Upper lobe of left lung (tissue), 6 donors: ENCODE measurements at places on chromosomes 11 and 22. TPM values are rescaled to one million over a fixed set of nuclear protein-coding genes. Genes with fewer than 3 reads are reported as not detected.

SCN2B gene
- 0.22 TPM for total RNA-seq

SMC1B gene
- not detected for total RNA-seq

IGHMBP2 gene
- 20.4 TPM for total RNA-seq

GRCh38 chr22:42604403-42604802 is 10.3 kb downstream of the POLDIP3 start:
- no peak for DNase-seq

DNA sequence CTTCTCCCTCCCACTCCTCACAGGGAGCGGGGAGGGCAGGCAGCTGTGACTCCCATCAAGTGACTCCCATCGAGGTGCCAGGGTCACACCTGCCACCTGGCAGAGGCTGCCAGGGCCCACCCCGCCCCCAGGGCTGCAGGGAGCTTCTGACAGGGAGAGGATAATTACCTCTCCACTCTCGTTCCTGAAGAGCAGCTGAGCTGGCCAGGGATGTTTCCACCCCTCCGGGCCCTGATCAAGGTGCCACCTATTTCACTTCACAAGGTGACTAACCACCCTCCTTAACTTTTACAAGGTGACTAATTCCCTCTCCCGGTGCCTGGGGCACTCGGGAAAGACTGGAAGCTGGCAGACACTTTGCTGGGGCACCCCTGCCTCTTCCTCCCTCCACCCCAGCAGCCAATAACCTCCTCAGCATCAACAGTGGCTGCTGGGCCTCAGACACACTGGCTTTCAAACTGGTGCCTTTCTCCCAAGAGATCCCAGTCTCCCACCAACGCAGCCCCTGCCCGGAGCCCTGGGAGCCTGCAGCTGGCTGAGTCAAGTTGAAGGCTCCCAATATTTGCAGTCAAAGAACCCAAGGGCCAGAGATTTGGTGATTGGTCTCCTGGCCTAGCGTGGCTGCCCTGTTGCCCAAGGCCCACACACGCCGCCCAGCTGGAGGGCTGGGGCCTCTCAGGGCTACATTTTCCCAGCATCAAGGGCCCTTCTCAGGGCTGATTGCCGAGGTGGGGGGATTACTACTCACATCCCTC is 22.0 kb upstream of the MYRF start:
- DNase-seq, result peak; percentile 31

DNA sequence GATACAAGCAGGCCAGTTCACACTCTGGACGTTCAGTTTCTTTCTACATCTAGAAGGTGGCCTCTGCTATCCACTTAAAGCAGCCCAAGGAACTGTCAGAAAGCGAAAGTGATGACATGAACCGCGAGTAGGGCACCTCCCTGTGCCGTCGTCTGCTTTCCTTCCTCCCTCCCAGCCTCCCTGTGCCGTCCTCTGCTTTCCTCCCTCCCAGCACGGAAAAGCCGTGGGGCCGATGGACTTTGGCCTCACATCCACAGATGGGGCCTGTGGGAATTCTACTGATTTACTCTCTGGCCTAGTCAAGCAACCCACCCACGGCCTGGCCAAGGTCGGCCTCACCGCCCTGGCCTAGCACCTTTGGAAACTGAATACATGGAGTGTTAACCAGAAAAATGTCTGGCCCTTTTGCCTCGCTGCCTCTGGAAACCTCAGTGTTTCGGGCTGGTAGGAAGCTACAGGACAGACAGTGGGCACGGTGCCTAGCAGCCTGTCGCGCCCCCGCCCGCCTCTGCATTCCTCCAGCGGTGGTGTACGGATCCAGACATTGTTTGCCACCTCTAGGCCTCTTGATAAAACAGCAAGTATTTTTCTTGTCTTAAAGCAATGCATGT is 14.2 kb downstream of the PEX26 start:
- peak; percentile 90 for DNase-seq

- DNase-seq, result no peak
Observed at GRCh38 chr11:18299721-18300120, 22.2 kb downstream of the HPS5 start.

GRCh38 chr11:69355346-69355940 is 61.5 kb downstream of the MYEOV start:
- DNase-seq, result peak; percentile 13

GRCh38 chr11:74820763-74821162 is 72.1 kb downstream of the RNF169 start:
- no peak for DNase-seq

DNA sequence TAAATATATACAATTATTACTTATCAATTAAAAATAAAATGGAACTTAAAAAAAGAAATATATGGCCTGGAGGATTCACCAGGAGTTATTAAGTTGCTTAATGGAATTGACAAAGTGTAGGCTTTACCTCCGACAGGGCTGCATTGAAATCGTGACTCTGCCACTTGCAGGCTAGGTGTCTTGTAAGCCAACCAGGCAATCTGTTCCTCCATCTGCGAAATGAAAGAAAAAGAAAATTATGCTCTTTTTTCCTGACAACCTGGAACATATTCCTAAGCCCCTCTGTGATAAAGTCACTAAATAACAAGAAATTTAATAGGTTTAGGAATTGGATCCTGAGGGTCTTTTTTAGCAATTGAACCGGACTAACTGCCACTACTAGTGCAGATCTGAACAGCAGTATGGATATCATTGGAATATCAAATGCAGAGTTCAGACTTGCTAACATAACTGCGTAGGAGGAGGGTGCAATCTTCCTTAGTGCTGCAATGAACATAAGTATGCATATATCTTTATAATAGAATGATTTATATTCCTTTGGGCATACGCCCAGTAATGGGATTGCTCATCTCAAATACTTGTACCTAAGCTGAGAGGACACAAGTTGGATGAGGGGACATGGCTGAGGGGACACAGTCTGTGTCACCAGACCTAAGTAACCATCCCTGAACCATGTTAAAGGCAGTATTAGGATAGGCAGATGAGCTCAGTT is 42.5 kb upstream of the CEP126 start:
- no peak for DNase-seq

DNA sequence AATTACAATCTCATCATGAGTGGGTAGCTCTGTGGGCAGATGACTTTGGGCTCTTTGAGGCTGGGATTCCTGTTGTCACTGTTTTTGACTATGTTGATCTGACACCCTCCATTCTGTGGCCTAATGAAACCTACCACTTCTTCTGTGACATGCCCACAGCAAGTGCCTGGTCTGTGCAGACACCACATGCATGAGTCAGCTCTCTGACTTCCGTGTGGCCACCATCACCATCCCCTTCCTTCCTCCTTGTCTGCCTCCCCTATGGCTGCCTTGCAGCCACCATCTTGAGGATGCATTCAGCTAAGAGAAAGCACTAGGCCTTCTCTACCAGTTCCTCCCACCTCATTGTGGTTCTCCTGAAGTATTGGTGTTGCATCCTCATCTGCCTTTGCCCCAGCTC is 15.3 kb upstream of the OR10V1 start:
- DNase-seq, result peak; percentile 60

DNA sequence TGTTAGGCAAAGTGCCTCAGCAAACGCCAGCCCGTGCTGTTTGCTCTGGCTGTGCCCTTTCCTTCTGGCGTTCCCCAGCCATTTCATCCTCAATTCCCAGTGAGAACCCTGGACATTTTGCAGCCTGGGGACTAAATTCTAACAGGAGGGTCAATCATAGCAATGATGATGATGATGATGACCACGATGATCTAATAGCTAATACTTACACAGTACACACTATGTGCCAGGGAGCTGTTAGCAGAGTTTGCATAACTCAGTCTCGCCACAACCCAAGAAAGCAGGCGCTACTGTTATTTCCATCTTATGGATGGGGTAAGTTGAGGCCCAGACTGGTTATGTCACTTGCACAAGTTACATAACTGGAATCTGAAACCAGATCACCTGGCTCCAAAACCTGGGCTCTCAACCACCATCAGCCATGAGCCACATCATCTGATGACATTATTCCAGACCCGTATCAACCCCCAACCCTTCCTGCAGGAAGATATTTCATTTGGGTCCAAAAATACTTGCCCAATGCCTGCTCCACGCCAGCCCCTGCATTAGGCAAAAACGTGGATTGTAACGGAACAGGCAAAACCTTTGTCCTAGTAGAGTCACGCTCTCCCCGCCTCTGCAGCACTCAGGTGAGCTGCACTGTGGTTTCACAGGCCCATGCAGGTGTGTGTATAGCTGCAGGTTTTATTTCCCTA is 132.6 kb upstream of the SERPIND1 start:
- no peak for DNase-seq

DNA sequence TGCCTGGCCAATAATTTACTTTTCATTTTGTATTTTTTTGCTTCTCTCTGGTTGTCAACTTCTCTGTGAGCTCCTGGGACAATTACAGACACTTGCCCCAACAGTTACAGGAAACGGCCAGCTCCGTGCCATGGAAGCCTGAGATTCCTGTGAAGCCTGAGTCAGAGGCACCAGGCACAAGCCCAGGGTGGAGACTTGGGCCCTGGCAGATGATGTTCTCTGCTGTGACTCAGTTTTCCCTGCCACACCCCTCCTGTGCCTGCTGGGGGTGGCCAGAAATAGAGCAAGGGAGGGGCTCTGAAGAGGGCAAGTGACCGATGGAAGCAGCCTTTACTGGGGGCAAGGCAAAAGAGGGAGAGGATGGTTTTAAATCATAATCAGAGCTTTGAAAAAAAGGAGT is 4.9 kb downstream of the ATP5MGL start:
- DNase-seq, result no peak

DNA sequence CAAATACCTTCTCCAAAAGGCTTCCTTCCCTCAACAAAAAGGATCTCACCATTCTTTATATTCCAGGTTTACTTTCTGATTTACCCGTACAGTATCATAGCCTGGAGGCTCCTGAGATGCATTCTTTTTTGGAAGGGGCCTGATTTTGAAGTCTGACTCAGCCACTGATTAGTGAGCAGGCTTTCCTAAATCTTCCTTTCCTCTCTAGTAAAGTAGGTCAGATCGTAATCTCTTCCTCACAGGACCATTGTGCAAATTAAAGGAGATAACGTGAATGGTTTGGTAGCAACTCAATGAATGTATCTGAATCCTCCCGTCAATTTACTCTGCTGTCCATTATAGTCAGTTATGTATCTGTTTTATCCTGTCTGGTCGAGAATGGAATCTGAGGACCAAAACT is 227.7 kb upstream of the ANO5 start:
- no peak for DNase-seq

DNA sequence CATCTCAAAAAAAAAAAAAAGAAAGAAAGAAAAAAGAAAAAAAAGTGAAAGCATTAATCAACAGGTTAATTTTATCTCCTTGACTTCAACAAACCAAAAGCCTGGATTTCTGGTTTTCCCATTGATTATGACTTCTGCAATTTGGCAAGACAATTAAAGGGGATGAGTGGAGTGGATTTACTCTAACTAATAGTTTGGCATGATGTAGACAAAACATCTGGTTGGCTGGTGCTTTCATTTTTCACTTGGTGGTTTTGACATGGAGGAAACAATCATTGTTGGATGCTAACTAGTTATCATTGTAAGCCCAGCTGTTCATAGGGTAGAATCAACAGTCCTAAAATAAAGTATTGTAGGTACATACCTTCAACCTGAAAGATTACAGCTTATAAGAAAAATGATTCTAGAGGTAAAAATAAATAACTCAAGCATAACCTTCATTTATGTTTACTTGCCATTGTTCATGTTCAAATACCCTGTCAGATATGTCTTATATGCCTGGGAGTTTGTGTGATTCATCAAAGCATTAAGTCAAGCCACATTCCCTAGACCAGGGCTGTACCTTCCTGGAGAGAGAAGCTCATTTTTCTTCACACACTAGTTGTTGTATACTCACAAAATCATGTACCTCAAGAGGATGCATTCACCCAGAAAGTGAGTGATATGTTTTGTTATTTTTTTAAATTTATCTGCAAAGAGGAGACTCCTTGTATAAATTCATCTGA is 15.1 kb downstream of the FIBIN start:
- no peak for DNase-seq

GRCh38 chr11:131408025-131408640 is 37.7 kb downstream of the NTM start:
- DNase-seq, result peak; percentile 30

DNA sequence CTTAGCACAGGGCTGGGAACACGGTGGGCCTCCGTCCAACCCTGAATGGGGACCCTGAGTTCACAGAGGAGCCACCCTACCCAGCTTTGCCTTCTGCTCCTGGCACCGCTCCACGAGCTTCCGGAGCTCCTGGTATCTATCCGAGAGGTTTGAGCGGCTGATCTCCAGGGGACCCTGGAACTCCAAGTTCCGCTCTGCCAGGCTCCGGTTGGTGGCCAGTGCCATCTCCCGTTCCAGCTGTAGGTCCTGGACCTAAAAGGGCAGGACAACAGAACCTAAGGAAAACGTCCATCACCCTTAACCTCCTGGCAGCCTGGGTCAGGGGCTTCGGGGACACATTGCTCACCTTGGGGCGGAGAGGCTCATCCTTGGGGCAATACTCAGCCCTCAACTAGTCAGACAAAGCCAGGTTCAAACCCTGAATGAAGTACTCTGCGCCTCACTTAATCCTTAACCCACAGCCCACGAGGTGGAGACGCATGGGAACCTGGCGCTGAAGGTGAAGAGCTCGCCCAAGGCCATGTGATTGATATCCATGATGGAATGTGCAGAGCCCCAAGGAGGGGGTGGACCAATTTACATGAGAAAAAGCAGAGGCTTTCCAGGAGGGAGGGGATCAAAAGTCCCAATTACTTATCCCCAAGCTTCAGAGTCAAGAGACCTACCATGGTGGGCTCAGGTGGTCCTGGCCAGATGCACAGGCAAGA is 27.1 kb downstream of the VPS37C start:
- DNase-seq, result no peak

GRCh38 chr11:67302571-67303131 is 679 bp upstream of the SSH3 start:
- no peak for DNase-seq

- peak; percentile 61 for DNase-seq
Observed at GRCh38 chr22:47175151-47176025, 412.9 kb downstream of the TBC1D22A start.

- peak; percentile 36 for DNase-seq
Observed at GRCh38 chr11:64384981-64385944, 26.3 kb downstream of the RPS6KA4 start.

DNA sequence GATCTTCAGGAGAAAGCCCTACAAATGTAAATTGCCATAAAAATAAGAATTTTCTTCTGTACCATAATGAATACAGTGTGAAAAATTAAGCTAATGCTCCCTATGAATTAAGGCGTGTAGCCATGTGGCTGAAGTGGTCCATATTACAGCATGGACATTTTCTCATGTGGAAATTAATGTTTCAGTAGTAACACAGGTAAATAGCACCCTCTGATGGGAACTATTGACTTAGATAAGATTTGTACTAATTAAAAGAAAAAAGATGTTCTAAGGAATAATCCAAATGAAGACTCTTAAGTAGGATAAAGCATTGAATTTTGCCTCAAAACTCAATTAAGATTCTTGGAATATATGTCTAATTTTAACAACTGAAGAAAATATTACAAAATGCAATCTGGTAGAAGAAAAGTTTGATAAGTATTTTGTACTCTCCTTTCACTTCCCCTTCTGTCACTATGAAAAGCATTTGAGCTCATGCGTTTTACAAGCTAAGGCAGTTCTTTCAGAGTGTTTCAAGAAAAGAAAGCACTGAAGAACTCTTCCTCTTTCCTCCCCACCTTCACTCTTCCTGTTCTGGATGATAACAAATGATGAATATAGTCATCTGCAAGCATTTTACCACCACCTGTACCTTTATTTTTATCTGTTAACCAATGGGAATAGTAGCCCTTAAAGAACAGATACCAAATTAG is 9.9 kb upstream of the OR8D2 start:
- no peak for DNase-seq

- DNase-seq, result no peak
Observed at GRCh38 chr11:103668859-103669258, 367.6 kb upstream of the DDI1 start.
